Immature natural killer cell (primary cell): ENCODE measurements at places on chromosomes 5 and 9.

DNA sequence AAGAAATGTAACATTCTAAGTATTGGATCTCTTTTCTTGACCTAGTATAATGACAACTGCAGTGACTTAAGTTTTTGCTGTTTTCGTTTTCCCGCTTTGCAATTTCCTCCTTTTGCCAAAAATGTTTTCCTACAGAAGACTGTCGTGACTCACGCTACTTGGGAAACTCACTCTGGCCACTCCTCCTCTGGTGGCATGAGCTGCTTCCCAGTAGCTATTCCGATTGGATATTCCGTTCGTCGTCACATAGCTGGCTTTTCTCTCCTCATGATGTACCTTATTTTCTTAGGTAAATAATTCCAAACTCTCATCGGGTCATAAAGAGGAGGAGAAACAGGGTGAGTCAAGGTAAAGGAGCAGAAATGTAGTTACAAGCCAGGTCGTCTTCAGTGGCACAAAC lies 64.9 kb downstream of the GOLPH3 start:
- peaks cover 3% of the 10 kb centered on the region for H3K4me1 ChIP-seq
- H3K27me3 ChIP-seq, result no peaks in the 10 kb centered on the region
- peaks cover 10% of the 10 kb centered on the region for H3K36me3 ChIP-seq
- H3K27ac ChIP-seq, result peak overlapping the region; percentile 24
- no peak overlapping the region for H3K4me3 ChIP-seq
- DNase-seq, result no peak

- no peak for DNase-seq
- no peak overlapping the region for H3K4me3 ChIP-seq
- no peak overlapping the region for H3K27ac ChIP-seq
- H3K27me3 ChIP-seq, result peaks cover 6% of the 10 kb centered on the region
- H3K4me1 ChIP-seq, result peaks cover 62% of the 10 kb centered on the region
These were observed 4.5 kb downstream of the TENT4A start for GRCh38 chr5:6717687-6718086.

GRCh38 chr9:101028346-101029314 lies at the start of gene PLPPR1:
TSS of gene PLPPR1 (plus strand) at chr9:101028727.
- no peaks in the 10 kb centered on the region for H3K36me3 ChIP-seq
- no peak within 1 kb of the TSS for H3K4me3 ChIP-seq
- DNase-seq, result no peak
- peaks cover 3% of the 10 kb centered on the region for H3K27me3 ChIP-seq

GRCh38 chr9:13915131-13915530 lies 398.8 kb downstream of the NFIB start:
- no peaks in the 10 kb centered on the region for H3K36me3 ChIP-seq
- H3K4me3 ChIP-seq, result no peak overlapping the region
- H3K27me3 ChIP-seq, result peaks cover 2% of the 10 kb centered on the region
- H3K27ac ChIP-seq, result no peak overlapping the region
- no peaks in the 10 kb centered on the region for H3K4me1 ChIP-seq
- no peak for DNase-seq

GRCh38 chr9:14911046-14911445 lies 818 bp upstream of the FREM1 start:
- no peaks in the 10 kb centered on the region for H3K36me3 ChIP-seq
- H3K4me1 ChIP-seq, result no peaks in the 10 kb centered on the region
- H3K27ac ChIP-seq, result no peak overlapping the region
- H3K27me3 ChIP-seq, result no peaks in the 10 kb centered on the region

DNA sequence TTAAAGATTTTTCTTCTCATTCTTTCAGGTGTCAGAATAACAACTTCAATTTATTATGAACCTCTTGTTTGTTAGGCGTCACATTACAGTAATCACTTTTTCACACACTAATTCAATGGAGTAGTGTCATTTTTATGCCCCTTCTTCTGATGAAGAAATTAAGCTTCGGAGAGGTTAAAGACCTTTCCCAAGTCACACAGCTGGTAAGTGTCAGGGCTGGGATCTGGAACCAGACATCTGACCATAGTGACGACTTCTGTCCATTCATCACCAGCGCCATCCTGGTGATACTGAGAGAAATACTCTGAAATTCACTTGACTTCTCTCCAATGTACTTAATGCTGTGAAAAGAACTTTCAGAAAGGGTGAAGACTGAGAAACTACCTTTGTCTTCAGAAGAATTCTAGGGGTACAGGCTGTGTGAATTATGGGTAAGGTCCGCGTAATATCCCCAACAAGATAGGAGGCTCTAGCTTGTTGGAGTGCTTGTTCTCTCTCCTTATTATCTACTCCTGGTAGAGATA lies 173.8 kb downstream of the GAS1 start:
- DNase-seq, result no peak
- peaks cover 2% of the 10 kb centered on the region for H3K27me3 ChIP-seq
- no peak overlapping the region for H3K4me3 ChIP-seq
- no peaks in the 10 kb centered on the region for H3K36me3 ChIP-seq
- H3K27ac ChIP-seq, result no peak overlapping the region

DNA sequence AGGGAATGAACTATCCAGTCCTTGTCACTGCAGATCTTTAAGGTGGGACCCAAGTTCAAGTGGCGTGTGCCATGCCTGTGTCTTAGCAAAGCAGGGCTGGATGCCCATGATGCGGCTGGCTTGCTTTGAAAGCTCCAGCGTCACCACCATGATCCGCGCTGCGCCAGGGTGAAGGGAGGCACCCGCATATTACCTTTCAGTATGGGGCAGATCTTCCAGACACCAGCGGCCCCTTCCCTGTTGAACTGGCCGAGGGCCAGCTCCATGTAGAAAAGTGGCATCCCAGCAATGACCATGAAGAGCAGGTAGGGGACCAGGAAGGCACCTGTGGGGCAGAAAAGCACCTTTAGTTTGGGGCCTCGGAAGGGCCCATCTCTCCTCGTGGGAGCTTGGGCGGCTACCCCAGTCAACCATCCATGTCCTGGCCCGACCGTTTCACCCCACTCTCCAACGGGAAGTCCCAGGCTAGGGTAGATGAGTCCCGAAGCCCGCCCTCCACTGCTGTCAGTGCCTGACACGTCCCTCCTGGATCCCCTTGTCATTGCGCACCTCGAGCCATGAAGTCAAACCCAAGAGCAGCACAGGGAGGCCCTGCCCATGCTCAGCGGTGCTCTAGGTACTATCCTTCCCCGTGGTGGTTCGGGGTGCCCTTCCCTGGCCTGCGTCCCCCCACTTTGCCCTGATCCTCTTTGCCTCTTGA lies 3.9 kb downstream of the SLC6A3 start:
- DNase-seq, result no peak
- H3K4me1 ChIP-seq, result peaks cover 11% of the 10 kb centered on the region
- H3K36me3 ChIP-seq, result no peaks in the 10 kb centered on the region
- H3K27ac ChIP-seq, result no peak overlapping the region
- H3K4me3 ChIP-seq, result no peak overlapping the region
- peaks cover 30% of the 10 kb centered on the region for H3K27me3 ChIP-seq

DNA sequence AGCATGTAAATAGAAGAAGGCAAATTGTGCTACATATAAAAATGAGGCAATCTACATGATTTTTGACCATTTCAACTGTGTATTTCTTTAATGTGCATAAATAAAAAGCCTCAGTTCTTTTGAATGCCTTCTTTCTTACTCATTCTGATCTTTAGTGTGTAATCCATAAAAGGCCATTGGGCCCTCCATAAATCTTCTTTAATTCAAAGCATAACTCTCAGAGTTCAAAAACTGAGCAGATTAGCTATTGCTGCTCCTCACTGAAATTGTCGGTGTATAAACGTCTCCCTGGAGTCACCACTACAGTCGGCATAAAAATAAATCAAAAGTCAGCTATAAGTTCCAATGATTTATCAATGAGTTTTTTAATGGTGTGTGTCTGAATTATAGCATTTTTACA lies 45.3 kb upstream of the ADAMTSL1 start:
- no peaks in the 10 kb centered on the region for H3K36me3 ChIP-seq
- no peak for DNase-seq
- no peak overlapping the region for H3K27ac ChIP-seq
- no peak overlapping the region for H3K4me3 ChIP-seq
- H3K4me1 ChIP-seq, result no peaks in the 10 kb centered on the region

DNA sequence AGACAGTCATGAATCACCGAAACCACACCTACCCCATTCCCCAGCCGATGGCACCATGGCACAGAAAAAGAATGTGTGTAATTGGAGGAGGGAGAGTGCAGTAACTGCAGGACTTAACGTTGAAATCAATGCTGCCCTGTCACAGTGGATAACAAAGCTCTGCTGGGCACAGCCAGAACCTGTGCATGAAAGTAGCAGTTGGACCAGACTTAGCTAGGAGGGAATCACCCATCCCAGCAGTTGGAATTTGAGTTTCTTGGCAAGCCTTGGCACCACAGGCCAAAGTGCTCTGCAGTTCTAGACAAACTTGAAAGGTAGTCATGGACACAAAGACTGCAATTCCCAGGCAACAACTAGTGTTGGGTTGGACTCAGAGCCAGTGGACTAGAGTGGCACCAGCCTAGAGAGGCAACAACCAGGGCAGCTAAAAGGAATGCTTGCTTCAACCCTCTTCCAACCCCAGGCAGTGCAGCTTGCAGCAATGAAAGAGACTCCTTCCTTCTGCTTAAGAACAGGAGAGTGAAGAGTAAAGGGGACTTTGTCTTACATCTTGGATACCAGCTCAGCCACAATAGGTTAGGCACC lies 19.1 kb downstream of the TMEM232 start:
- peaks cover 2% of the 10 kb centered on the region for H3K27me3 ChIP-seq
- no peaks in the 10 kb centered on the region for H3K36me3 ChIP-seq

DNA sequence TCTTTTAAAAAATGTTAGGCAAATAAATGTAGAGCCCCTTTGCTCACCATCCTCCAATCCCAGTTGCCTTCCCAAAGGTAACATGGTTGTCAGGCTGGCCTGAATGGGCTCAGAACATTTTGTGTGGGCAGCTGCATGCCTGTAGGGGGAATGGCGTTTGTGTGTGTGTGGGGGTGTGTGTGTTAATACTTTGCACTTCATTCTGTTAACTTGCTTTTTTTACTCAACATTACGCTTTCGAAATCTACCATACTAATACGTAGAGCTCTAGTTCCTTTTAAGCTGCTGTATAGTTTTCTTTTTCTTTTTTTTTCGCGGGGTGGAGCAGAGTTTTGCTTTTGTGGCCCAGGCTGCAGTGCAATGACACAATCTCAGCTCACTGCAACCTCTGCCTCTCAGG lies 14.0 kb downstream of the MYOZ3 start:
- H3K27me3 ChIP-seq, result no peaks in the 10 kb centered on the region
- no peak overlapping the region for H3K4me3 ChIP-seq
- peaks cover 6% of the 10 kb centered on the region for H3K4me1 ChIP-seq
- H3K36me3 ChIP-seq, result peaks cover 2% of the 10 kb centered on the region
- no peak for DNase-seq

- DNase-seq, result no peak
- H3K27ac ChIP-seq, result no peak overlapping the region
- no peak overlapping the region for H3K4me3 ChIP-seq
- H3K4me1 ChIP-seq, result no peaks in the 10 kb centered on the region
- H3K36me3 ChIP-seq, result no peaks in the 10 kb centered on the region
These were observed 62.2 kb upstream of the IL17B start for GRCh38 chr5:149441194-149441753.

- no peaks in the 10 kb centered on the region for H3K36me3 ChIP-seq
- H3K4me3 ChIP-seq, result no peak overlapping the region
- H3K4me1 ChIP-seq, result peaks cover 11% of the 10 kb centered on the region
- H3K27me3 ChIP-seq, result no peaks in the 10 kb centered on the region
These were observed 26.6 kb upstream of the CREBRF start for GRCh38 chr5:173029499-173029921.

GRCh38 chr5:101932599-101932998 lies 363.5 kb downstream of the SLCO4C1 start:
- no peaks in the 10 kb centered on the region for H3K27me3 ChIP-seq
- no peak overlapping the region for H3K27ac ChIP-seq
- no peaks in the 10 kb centered on the region for H3K36me3 ChIP-seq
- H3K4me3 ChIP-seq, result no peak overlapping the region

DNA sequence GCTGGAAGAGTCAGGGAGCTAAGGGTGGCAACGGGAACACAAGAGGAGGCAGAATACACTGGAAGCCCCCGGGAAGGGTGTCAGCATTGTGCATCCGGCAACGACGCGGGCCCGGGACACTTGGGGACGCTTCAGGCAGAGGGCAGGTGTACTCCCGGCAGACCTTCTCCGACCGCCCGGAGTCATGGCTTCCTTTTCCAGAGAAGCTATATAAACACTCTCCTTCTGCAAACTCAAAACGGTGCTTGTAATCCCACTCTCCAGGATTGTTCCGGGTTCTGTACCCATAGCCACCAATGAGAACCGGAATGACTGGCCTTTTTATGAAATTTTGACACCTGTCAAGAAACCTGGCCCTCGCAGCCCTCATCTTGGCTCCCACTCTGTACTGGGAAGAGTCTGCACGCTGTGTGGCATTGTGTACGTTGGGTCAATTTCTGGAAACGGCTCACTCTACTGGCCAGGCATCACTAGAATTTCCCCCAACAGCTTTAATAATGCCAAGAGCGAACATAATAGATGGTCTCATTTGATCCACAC lies 462 bp upstream of the MCC start:
- H3K4me3 ChIP-seq, result peak overlapping the region; percentile 7
- no peak for DNase-seq
- no peaks in the 10 kb centered on the region for H3K36me3 ChIP-seq
- H3K27me3 ChIP-seq, result peaks cover 27% of the 10 kb centered on the region
- H3K4me1 ChIP-seq, result peaks cover 10% of the 10 kb centered on the region
- H3K27ac ChIP-seq, result no peak overlapping the region

- DNase-seq, result no peak
- H3K4me1 ChIP-seq, result peaks cover 34% of the 10 kb centered on the region
- no peaks in the 10 kb centered on the region for H3K36me3 ChIP-seq
- no peak overlapping the region for H3K27ac ChIP-seq
- no peak overlapping the region for H3K4me3 ChIP-seq
These were observed 44.4 kb downstream of the TNFAIP8 start for GRCh38 chr5:119400245-119400644.

- peaks cover 3% of the 10 kb centered on the region for H3K36me3 ChIP-seq
- peaks cover 3% of the 10 kb centered on the region for H3K4me1 ChIP-seq
- no peak overlapping the region for H3K4me3 ChIP-seq
These were observed 64.7 kb downstream of the P4HA2 start for GRCh38 chr5:132162945-132163344.
